ENCODE measurements at places on chromosomes 16 and 17.

GRCh38 chr17:74641224-74641957, 17.9 kb upstream of the CD300E start:
- DNase-seq = no peak

GRCh38 chr17:44439168-44439567, 49.7 kb upstream of the ITGA2B start:
- DNase-seq = no peak

- peak; percentile 60 for DNase-seq
These were observed 670 bp downstream of the RPS2 start for GRCh38 chr16:1963806-1964505.

DNA sequence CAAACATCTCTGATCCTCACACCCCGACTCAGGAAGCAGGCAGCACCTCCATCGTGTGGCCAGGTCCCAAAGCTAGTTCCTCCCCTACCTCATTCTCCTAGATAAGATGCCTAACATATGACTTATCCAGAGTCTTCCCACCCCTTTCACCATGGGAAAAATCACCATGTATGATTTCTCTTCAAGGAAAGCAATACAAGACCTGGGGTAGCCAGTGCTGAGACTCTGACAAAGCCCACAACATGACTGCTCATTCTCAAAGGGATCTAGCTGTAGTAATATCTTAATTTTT, 45.1 kb downstream of the CMTM4 start:
- no peak for DNase-seq

DNA sequence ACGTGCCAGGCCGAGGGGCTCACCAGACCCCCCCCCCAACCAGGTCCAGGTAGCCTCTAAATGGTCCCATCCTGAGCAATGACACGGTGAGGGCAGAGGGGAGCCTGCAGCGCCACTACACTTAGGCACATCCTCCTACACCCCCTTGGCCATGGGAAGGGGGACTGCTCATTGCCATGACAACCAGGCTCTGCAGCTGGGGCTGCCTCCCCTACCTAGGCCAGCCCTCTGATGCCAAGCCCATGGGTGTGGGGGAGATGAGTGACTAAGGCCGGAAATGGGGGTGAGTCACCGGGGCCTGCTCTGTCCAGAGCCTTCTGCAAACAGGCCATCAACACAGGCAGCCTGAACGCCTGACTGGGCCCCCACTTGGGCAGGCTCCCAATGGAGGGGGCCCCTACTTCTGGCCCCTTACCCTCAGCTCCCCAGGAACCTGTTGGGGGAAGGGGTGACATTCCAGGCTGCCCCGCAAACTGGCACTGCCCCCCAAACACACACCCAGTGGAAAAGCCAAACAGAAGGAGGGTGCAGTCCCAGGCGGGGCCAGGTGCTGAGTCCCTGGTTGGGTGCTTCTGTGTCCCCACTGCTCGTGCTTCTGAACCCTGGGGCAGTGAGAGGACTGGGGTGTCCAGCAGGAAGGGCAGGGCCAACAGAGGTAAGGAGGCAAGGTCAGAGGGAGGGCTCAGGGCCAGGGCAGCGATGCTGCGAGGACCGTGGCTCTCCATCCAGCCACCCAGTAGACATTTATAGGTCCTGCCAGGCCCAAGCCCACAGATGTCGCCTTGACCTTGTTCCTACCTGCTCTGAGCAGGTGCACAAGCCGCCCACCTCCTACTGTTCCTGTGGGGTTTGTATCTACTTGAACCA, 8.2 kb downstream of the PLCD3 start:
- DNase-seq = peak; percentile 35

GRCh38 chr17:66337866-66338485, 35.6 kb downstream of the PRKCA start:
- DNase-seq = no peak

DNA sequence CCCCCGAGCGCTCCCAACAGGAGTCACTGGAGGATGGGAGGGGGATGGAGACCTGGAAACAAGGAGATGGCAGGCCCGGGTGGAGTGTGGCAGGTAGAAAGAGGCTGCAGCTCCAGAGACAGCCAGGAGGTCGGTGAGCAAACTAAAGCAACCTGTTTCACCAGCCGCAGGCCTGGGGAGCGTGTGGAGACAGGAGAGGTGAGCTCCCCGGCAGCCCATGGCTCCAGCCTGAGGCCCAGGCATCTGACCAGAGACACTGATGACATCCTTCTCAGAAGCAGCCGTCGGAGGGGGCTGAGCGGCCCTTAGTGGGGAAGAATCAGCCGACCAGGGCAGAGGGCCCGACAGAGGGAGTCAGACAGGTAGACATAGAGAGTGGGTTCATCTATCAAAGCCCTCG, 165.1 kb downstream of the ZNF423 start:
- DNase-seq = no peak

DNA sequence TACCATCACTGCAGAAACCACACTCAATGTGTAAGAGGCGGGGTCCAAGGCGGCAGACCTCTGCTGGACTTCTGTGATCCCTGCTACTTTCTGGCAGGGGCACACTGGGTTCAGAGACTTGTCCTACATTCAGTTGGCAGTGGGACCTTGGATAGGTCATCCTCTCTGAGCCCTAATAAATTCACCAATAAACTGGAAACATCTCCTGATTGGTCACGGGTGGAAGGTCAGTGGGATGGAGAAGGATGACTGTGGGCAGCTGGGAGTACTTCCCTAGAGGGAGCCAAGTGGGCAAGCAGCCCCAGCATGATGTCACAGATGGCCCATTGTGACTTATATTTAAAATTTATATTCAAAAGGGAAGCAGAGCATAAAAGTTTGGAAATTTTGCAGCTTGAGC, 49.7 kb downstream of the RNF112 start:
- no peak for DNase-seq

GRCh38 chr17:42585353-42585752, 7.8 kb upstream of the PSMC3IP start:
- DNase-seq = no peak

GRCh38 chr16:87687126-87687910, 78.5 kb downstream of the KLHDC4 start:
- DNase-seq = no peak

- no peak for DNase-seq
These were observed 164.7 kb downstream of the MSI2 start for GRCh38 chr17:57420734-57421717.

GRCh38 chr16:28324235-28324886, 32.0 kb downstream of the SBK1 start:
- no peak for DNase-seq

DNA sequence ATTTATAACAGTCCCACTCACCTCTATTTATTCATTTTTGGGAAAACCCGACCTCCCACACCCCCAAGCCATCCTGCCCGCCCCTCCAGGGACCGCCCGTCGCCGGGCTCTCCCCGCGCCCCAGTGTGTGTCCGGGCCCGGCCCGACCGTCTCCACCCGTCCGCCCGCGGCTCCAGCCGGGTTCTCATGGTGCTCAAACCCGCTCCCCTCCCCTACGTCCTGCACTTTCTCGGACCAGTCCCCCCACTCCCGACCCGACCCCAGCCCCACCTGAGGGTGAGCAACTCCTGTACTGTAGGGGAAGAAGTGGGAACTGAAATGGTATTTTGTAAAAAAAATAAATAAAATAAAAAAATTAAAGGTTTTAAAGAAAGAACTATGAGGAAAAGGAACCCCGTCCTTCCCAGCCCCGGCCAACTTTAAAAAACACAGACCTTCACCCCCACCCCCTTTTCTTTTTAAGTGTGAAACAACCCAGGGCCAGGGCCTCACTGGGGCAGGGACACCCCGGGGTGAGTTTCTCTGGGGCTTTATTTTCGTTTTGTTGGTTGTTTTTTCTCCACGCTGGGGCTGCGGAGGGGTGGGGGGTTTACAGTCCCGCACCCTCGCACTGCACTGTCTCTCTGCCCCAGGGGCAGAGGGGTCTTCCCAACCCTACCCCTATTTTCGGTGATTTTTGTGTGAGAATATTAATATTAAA, 638 bp upstream of the TMEM88 start:
- peak; percentile 8 for DNase-seq

DNA sequence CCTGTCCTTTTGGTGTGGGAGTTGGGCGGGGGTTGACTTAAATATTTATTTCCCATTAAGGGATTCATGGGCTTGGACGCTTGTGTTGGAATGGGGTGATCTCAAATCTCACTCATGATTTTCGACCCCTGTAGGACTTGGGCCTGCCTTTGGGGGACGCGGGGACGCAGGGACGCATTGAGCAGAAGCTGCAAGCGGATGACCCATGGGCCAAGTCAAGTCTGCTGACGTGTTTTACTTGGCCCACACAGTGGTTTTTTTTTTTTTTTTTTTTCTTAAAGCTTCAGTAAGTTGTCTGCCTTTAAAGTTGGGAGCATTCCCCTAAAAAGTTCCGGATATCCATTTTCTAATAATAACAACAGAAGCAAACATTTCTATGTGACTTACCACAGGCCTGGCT, 28.9 kb downstream of the CMIP start:
- no peak for DNase-seq

GRCh38 chr16:67198238-67198734, 645 bp upstream of the ELMO3 start:
- DNase-seq = peak; percentile 44

DNA sequence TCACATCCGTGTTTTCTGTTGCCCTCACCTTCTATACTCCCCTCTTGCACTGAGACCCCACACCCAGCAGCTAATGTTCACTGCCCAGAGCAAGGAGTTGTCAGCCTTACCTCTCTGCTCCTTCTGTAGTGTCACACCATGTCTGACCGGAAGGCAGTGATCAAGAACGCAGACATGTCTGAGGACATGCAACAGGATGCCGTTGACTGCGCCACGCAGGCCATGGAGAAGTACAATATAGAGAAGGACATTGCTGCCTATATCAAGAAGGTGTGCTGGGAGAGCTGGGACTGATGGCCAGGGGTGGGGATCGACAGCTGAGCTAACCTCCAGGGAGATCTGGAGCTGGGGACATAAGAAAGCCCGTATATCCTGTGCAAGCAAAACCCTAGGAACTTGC, 3.7 kb downstream of the DYNLL2 start:
- DNase-seq = no peak

DNA sequence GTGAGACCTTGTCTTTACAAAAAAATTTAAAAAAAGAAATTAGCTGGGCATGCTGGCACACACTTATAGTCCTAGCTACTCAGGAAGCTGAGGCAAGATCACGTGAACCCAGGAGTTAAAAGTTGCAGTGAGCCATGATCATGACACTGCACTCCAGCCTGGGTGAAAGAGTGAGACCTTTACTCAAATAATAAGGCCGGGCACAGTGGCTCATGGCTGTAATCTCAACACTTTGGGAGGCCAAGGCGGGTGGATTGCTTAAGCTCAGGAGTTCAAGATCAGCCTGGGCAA, 11.5 kb upstream of the RIPOR1 start:
- no peak for DNase-seq

DNA sequence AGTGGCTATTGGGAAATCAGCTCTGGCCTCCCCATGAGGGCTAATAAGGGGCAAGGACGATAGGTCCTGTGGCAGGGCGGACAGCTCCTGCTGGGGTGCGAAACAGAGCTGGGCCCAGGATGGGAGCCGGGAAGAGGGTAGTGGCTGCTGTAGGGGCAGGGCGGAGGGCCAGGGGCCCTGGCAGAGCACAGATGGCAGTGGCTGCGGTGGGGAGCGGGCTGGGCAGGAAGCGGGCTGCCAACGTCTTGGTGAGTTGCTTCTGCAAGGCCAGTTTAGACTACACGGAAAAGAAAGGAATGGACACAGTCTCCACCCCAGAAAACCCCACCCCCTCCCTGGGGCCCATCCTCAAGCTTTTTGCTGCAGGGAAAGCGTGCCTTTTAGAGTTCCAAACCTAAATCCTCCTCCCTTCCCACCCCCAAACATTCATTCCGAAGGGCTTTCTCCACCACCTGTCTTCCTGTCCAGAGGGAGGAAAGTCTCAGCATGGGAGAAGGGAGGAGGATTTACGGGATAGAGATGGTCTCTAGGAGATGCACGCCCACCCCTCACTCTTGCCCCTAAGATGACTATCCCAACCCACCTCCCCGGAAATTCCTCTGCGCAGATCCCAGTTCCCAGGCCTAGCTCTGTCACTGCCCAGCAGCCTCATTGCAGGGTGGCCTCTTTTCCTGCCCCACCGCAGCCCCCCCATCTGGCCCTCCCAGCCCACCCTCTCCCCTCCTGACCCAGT, 7.1 kb downstream of the NKIRAS2 start:
- no peak for DNase-seq

DNA sequence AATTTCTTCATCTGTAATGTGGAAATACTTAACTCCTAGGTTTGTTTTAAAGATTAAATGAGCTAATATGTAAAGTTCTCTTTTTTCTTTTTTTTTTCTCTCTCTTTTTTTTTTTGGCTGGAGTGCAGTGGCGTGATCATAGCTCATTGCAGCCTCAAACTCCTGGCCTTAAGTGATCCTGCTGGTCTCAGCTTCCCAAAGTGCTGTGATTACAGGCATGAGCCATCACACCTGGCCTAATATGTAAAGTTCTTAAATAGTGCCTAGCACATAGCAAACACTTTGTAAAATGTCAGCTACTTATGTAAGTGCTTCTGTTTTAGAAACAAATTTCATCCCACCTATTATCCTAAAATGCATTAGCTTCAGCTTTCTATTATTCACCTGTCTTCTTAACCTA, 40.0 kb downstream of the TMC6 start:
- DNase-seq = no peak

- DNase-seq = no peak
These were observed 9.5 kb upstream of the RASD1 start for GRCh38 chr17:17505610-17506171.

GRCh38 chr17:321386-321941, 31.1 kb downstream of the RPH3AL start:
- DNase-seq = no peak

- DNase-seq = no peak
These were observed 41.9 kb downstream of the PKD1 start for GRCh38 chr16:2093793-2094192.

DNA sequence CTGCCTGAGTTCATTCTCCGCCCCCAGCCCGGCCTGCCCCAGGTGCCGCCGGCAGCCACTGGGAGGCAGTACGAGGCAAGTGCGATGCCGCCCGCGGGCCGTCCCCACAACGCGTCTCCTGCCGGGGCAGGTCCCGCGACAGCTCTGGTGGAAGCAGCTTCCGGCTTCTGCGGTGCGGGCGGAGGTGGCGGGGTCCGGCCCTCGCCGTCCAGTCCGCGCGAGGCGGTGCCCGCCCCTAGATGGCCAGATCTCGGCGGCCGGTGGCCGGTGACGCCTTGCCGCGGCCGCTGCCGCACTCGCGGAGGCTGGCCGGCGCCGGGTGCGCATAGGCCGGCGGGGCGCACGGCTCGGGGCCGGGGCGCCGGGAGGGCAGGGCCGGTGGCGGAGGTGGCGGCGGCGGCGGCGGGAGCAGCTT, 1.8 kb downstream of the GJD3 start:
- DNase-seq = peak; percentile 94

- peak; percentile 83 for DNase-seq
These were observed 393 bp upstream of the PSMB10 start for GRCh38 chr16:67936880-67937605.
